ENCODE measurements at places on chromosomes 7 and 10.

DNA sequence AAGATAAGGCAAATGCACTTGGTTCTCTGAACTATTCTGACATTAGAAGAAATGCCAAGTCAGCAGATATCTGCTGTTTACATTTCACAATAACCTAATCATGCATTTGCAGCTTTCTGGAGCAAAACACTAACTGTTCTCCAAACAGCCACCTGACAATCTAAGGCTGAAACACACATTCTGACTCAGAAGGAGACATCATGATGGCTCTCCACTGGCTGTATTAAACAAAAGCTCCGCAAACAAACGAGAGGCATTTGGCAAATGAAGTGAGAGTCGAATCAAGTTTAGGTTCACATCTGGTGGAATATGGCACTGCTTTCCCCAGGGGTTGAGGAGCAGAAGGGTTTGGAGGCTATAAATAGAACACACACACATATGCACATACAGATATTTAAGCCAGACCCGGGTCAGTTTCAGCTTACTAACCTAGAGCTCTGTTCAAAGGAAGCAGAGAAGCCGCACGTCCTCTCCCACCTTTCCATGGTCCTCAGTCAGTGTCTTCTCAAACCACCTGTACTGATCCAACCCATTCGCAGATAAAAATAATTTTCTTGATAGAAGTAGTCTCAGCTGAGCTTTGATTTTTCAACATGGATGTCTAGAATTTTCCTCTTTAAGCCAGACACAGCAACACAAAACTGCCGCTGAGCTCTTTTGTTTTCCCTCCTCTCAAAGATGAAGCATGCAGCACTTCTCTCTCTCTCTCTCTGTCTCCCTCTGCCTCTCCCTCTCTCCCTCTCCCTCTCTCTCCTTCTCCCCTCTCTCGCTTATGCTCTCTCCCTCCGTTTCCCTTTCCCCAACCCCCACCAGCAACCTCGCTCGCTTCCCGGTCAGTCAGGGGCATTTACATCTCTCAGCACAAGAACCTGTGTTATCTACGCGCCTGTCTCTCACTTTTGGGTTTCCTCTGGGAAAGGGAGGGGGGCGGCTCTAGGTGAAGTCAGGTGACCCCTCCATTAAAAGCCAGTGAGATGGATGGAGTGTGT, 682.8 kb downstream of the MAGI2 start:
- no peak for DNase-seq

GRCh38 chr10:46098386-46098785, 52.3 kb upstream of the MSMB start:
- DNase-seq = no peak

- peak; percentile 65 for DNase-seq
These were observed 872.4 kb downstream of the LRMDA start for GRCh38 chr10:76303682-76304316.

DNA sequence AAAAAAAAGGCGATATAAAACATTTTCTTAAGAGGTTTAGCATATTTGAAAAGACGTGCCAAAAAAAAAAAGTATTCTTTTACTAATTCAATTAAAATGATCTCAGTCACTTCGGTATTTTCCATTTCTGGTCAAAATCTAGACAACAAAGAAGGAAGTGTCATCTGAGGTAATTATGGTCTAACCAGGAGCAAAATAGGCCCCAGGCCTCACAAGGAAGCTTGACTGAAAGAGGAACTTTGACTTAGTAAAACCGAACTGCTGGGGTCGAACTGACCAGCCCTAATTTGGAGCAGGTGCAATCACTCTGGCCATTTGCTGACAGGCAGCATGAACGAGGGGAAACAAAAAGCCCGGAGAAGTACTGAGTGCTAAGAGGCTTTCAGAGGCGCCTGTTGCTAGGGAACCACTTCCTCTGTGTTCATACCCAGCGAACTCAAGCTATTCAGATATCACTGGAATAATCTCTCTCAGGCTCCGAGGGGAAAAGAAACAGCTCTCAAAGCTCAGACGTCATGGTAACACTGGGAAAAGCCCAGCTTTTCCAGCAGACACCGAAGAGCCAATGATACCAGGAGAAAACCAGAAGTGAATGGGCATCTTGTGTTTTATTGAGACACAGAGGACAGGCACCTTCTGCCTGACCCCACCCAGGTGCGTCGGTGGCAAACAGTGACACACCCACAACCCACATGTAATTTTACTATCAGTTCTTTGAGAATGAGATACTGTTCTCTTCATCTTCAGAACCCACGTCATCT, 126.5 kb downstream of the FAM107B start:
- peak; percentile 82 for DNase-seq

GRCh38 chr7:50497068-50497642, 47.0 kb upstream of the FIGNL1 start:
- DNase-seq = no peak

GRCh38 chr7:99901581-99901980, 17.7 kb downstream of the TRIM4 start:
- no peak for DNase-seq

DNA sequence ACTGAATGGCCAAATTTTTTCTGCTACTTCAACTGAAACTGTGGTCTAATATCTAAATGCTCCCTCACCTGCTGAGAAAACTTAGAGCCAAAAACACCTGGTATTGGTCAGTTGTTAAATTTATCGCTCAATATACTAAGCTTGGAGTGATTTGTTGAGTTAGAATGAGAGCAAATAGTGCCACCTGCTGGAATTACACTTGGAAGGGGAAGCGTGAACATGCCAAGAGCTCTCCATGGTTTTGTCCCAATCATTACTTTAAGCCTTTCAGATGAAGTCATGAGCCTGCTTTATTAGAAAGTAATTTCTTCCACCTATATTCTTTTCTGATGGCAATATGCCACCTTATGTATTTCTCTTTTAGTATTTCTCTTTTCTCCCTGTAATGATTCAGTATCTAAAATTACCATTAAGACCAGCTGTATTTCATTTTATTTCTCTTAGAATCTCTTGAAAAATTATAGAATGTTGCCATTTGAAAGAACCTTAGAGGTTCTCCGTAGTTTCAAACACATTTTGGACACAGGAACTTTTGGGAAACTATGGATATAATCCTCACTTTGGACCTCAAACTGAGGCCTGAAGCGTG, 447.8 kb upstream of the C7orf33 start:
- peak; percentile 17 for DNase-seq

GRCh38 chr10:84842593-84842992, 514.2 kb downstream of the CCSER2 start:
- DNase-seq = no peak

- no peak for DNase-seq
These were observed 99.1 kb downstream of the BMPR1A start for GRCh38 chr10:86855513-86855912.

DNA sequence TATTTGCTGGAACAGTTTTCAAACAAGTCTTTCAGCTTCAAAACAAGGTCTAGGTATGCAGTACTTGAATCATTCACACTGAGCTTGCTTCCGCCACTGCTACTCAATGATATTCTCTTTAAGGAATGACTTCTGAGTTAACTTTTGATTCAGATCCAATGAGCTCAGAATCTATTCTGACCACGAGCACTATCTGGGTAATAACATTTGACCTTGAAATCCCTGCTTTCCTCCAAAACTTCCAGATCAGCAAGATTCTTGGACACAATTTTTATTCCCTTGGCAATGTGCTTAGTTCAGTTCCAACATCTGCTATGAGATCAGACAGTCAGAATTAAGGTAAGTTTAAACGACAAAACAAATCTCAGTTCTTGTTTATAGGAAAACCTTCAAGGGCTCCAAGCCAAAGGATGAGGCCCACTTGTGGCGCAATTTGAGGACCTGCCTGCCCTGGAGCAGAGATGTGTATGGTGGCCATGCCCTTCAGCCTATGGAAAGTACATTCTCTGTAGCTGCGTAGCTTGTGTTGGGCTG, 87.2 kb downstream of the RNF216 start:
- DNase-seq = no peak

DNA sequence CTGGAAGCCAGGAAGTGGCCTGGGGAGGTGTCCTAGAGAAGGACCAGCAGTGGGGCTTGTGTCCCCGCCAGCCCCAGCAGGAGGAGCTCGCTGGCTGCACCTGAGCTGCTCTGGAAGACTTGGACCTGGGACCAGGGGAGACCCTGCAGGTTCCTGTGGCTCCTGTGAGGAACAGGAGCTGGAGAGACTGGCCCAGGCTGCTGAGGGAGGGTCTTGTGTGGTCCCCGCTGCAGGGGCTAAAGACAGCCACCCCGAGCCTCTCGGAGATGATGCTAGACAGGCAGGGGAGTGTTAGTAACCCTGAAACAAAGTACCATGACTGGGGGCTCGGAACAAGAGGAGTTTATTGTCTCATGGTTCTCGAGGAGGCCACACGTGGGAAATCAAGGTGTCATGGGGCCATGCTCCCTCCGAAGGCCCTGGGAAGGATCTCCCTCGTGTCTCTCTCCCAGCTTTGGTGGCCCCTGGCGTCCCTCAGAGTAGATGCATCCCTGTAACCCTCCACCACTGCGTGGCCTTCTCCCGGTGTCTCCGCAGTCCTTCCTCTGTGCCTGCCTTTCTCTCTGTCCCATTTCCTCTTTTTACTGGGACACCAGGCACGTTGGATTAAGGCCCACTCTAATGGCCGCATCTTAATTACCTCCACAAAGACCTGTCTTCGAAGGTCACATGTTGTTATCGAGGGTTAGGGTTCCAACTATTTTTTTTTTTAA, 348.4 kb downstream of the GLRX3 start:
- DNase-seq = no peak

GRCh38 chr7:151120896-151121295, 34.6 kb downstream of the AGAP3 start:
- no peak for DNase-seq

- no peak for DNase-seq
These were observed 110.2 kb downstream of the ST8SIA6 start for GRCh38 chr10:17344206-17344605.

GRCh38 chr10:110269374-110270318, 35.1 kb downstream of the SMNDC1 start:
- no peak for DNase-seq

- no peak for DNase-seq
These were observed 164.5 kb downstream of the ZEB1 start for GRCh38 chr10:31483546-31483945.

DNA sequence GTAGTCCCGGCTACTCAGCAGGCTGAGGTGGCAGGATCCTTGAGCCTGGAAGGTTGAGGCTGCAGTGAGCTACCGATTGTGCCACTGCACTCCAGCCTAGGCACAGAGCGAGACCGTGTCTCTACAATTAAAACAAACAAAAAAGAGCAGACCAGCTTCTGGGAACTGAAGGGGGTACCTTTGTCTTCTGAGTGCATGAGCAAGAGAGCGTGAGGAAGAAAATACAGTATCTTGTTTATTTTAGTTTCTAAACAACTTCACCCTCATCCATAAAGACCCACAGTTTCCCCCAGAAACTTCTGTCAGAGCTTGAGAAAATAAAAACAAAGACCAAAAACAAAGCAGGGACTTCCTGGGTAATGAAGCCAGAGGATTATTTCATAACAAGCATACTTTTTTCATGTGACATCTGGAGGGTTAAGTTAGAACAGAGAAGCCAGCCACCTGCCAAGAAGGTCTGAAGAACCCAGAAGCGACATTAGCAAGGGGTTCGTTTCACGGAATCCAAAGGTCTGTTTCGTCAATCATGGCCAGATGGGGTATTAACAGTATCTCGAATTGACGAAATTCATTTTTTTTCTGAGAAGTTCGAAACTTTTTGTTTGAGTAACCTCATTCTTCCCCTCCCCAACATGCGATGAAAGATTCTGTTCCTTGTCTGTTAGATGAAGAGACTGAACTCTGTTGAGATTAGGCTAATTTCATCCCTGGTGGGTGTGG, 10.2 kb upstream of the IL2RA start:
- no peak for DNase-seq

GRCh38 chr7:94431176-94431575, 36.5 kb downstream of the COL1A2 start:
- DNase-seq = no peak

- no peak for DNase-seq
These were observed 47.9 kb downstream of the RBM33 start for GRCh38 chr7:155692317-155692716.

GRCh38 chr10:124138883-124139348, 45.5 kb upstream of the CHST15 start:
- DNase-seq = no peak

DNA sequence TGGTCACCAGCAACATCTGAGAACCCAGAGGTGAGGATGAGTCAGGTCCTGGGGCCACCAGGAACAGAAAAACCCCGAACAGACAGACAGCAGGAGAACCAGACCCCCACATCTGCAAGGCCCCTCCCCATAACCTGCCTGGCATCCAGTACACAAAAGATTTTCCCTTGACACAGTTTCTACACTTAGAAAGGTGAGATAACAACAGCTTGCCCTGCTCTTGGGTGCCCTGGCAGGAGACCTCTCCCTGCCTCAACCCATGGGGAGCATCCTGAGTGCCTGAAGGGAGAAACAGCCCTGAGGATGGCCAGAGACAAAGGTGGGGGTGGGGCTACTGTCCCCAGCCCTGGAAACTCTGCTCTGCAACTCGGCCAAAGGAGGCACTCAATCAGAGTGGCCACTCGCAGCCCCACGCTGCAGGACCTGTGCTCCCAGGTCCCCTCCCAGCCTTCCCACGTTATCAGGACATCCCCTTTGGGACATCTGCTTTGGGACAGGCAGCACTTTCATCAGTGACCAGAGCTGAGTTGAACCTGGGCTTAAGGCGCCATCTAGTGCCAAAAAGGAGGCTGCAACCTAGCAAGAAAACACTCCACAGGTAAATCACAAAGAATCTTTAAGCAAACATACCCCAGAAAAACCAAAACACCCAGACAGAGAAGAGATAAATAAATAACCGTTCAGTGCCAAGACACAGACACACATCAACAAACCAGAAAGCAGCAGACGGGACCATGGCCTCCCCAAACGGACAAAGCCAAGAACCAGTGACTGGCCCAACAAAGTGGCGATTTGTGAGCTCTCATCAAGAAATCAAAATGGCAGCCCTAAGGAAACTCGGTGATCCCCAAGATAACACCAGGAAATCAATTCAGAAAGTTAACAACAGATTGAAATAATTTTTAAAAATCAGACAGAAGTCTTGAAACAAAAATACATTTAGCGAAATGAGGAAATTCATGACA, 233.7 kb downstream of the PTPRN2 start:
- DNase-seq = peak; percentile 51

DNA sequence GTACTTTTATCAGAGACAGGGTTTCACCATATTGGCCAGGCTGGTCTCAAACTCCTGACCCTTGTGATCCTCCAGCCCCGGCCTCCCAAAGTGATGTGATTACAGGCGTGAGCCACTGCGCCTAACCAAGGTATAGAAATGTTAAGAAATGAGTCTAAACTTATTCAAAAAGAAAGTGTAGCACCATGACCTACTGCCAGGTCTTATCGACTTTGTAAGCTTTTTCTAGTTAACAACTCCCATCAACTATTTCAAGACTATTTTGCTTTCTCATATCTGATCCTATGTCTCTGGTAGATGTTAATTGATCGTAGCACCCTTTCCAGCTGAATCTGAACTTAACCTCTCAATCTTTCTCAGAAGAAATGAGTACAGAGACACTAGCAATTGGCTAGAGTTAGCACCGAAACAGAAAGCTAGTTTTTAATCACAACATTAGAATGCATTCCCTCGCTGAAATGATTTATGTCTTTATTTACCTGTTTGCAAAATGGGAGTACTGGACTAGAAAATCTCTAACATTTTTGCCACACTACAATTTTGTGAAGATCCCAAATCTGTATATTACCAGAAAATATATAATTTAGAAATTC, 114.0 kb upstream of the HGF start:
- no peak for DNase-seq

GRCh38 chr7:14197280-14197679, 207.8 kb upstream of the ETV1 start:
- DNase-seq = no peak

- no peak for DNase-seq
These were observed 446.6 kb upstream of the SORCS1 start for GRCh38 chr10:107611115-107611514.

GRCh38 chr10:131514454-131514853, 202.9 kb upstream of the TCERG1L start:
- DNase-seq = peak; percentile 12

- DNase-seq = no peak
These were observed 522.1 kb upstream of the FOXK1 start for GRCh38 chr7:4159761-4160554.

Measured in neuronal stem cell (in vitro differentiated cells).